ENCODE measurements at places on chromosomes 6 and 20. TPM values are rescaled to one million over a fixed set of nuclear protein-coding genes. Genes with fewer than 3 reads are reported as not detected.

DNA sequence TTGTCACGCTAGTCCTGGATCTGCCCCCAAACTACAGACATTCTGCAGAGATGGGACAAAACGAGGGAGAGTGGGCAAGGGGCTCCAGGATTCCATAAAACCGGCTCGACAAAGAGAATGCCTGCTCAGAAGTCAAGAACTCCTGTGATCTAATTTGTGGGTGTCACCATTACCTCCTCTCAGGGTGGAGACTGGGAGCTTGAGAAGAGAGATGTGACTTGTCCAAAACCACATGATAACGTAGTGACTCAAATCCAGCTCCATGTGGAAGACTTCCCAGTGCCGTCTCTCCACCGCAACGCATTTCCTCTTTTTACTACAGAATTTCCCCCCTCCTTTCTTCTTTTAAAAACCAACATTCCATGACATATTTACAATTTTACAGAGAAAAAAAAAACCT is 44.3 kb downstream of the TRERF1 start:
- peak; percentile 43 for DNase-seq

The SLC25A27 gene
- total RNA-seq, result not detected

The TBC1D32 gene
- 5.7 TPM for total RNA-seq

- no peak for DNase-seq
Observed at GRCh38 chr20:62522748-62523396, 47.1 kb upstream of the GATA5 start.

DNA sequence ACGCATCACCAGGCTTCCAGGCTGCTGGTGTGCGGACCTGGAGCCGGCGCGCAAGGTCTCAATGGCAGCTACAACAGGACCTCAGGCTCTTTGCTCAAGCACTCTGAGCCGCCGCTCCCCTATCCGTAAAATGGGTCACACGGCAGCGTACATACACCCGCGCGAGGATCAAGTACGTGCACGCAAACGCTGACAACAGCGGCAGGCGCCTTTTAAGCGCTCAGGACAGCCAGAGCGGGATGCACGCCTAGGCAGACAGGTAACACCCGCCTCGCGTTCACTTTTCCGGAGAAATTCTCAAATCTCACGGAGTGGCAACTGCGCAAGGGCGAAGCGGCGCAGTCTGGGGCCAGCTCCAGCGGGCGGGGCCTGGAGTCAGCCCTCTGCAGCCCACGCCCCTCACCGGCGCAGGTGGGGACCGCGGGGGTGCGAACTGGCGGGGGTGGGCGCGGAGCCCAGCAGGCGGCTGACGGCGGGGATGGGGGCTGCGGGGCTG is 535 bp downstream of the EXOC2 start:
- peak; percentile 83 for DNase-seq

The SOBP gene
- 0.16 TPM for total RNA-seq

The PACRG gene
- total RNA-seq, result not detected

DNA sequence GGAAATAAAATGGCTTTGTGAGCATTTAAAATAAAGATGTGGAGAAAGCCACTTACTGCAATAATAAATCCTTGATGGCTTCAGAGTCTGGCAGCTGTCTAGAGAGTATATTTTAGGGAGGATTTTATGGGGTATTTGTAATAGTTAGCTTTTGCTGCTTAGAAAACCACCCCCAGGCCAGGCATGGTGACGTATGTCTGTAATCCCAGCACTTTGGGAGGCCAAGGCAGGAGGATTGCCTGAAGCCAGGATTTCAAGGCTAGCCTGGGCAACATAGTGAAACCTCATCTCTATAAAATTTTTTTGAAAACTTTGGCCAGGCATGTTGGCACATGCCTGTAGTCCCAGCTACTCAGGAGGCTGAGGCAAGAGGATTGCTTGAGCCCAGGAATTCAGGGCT is 63.8 kb downstream of the ISM1 start:
- DNase-seq, result no peak

The CNKSR3 gene
- total RNA-seq, result 27.9 TPM

DNA sequence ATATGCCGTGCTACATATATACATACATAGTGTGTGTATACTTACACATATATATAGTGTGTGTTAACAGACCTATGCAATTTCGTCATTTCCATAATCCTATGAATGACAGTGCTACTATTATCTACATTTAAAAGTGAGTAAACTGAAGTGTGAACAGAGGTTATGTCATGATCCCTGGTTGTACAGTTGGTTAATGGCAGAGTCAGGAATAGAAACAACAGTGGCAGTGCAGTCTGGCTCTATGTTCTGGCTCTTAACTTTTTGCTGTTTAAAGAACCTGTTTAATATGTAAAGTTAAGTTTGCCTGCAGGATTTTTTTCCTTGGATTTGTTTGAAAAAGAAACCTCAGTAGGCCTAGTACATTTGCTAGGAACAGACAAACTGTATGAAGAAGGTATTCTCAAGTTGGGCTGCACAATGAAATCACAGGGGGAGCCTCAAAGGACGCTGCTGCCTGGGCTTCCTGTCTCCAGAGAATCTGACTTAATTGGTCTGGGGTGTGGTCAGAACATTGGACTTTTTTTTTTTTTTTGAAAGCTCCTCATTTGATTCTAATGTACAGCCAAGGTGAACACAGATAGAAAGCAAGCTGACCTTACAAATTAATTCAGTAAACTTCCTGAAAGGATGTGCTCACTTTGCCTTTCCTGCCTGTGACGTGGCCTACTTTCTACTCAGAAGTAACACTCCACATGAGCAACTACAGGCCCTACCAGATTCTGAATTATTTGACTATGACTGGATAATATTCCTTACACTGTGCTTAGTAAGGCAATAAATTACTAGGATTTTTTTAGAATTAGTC is 29.4 kb downstream of the PLCB1 start:
- DNase-seq, result no peak

Data from K562 (cell line).